ENCODE measurements at places on chromosomes 5 and 9. TPM values are rescaled to one million over a fixed set of nuclear protein-coding genes. Genes with fewer than 3 reads are reported as not detected.

DNA sequence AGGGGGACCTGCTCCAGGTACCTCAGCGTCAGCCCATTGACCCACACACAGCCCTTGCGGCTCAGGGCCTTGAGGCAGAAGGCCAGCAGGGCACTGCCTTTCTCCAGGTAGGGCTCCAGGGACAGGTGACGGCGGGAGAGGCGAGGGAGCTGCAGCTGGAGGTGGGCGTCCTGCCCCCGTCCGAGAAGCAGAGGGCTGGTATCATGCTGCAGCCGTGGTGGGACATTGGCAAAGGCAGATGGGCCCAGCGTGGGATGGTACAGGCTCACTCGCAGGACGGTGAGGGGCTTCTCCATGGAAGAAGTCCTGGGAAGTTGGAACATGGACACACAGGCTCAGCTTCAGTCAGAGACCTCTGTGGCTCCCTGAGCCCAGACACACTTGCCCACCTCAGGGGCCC lies 2.5 kb upstream of the DCANP1 start:
- no peak for DNase-seq

SLC28A3 gene
- total RNA-seq: 0.44 TPM

C9orf153 gene
- 0.33 TPM for total RNA-seq

DNA sequence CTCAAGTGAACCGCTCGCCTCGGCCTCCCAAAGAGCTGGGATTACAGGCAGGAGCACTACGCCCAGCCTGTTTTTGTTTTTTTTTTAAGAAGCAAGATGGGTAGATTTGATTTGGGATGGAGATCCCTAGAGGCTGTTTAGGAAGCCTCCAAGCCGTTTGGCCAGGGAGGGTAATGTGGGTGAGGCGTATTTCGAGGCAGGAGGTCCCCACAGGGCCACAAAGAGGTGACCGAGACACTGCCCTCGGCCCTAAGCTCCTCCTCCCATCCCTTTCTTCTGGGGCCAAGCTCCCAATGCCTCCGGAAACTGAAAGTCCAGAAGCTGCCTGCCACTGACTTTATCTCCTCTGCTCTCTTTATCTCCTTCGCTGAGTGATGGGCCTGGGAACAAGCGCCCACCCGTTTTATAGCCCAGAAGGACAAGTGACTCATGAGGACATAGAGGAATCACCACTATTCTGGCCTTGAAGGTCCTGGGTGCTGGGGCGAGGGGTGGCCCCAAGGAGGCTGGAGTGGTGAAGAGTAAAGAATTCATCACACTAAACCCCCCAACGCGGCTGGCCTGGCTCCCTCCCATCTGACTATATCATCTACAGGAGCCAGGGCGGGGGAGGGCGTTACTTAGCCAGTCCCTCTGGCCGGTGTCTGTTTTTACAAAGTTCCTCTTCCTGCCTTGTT lies 2.0 kb upstream of the RALGDS start:
- no peak for DNase-seq

GRCh38 chr9:37876376-37876775 lies 27.6 kb downstream of the SLC25A51 start:
- DNase-seq: no peak

- DNase-seq: no peak
Observed at GRCh38 chr9:37719526-37719925, 34.1 kb upstream of the TRMT10B start.

NUTM2F gene
- total RNA-seq: not detected

DNA sequence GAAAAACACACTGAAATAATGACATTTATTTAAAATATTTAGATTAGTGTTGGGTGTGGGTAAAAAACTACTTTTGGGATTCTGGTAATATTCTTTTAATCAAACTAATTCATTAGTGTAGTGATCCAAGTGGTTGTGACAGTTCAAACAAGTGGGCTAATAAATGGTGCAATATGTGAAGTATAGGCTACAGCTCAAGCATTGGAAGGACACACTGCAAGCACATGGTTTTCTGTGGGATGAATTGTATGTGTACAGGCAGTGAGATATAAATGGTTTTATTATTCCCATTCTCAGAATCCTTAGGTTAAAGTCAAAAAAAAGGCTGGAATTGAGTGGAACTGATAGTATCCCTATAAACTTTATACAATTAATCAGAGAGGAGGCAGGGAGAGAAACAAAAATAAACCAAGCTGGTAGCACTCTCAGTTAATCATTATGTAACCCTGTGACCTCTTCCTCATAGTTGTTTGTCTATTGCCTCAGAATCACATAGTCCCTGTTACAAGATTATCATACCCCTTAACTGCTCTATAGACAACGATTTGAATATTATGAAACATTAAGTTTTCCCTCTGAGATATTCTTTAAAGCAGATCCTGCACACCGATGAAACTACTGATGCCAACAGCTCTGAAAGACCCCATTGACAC lies 1755.4 kb upstream of the ACO1 start:
- no peak for DNase-seq

DNA sequence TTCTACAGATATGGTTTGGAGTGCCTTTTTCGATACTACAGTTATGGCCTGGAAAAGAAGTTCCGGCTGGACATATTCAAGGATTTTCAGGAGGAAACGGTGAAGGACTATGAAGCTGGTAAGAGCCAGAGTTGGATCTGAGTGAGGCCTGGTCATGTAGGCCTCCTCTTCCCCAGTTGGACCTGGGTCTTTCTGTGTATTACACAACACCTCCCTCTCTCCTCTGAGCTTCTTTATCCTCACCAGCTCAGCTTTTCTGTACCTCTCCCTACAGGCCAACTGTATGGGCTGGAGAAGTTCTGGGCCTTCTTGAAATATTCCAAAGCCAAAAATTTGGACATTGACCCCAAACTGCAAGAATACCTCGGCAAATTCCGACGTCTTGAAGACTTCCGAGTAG lies 39.2 kb downstream of the FAXDC2 start:
- no peak for DNase-seq

DNA sequence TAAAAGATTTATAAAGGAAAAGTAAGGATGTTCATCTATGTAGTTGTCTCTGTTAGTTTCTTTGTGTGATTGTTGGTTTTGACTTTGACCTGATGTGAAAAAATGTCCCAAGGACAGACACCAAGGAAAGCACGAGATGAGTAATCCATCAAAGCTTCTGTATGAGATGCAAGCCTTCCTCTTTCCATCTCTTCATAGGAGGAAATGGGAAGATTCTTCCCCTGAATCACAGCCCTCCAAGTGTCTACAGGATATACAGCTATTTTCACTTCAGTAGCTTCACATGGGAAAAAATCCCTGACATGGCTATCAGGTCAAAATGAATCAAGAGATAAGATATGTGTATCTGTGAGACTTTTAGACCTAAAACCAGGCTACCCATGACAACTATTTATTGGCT lies 29.0 kb upstream of the CEMIP2 start:
- DNase-seq: no peak

SLC23A1 gene
- total RNA-seq: 2.1 TPM

PCA3 gene
- not detected for total RNA-seq

All from activated CD4-positive, alpha-beta T cell treated with anti-CD3 and anti-CD28 coated beads, Interleukin-2, amount 10 ng/mL, durations not matched to agents 24 days and 14 days (primary cell).